ENCODE measurements at places on chromosomes 6 and 20. TPM values are rescaled to one million over a fixed set of nuclear protein-coding genes. Genes with fewer than 3 reads are reported as not detected.

DNA sequence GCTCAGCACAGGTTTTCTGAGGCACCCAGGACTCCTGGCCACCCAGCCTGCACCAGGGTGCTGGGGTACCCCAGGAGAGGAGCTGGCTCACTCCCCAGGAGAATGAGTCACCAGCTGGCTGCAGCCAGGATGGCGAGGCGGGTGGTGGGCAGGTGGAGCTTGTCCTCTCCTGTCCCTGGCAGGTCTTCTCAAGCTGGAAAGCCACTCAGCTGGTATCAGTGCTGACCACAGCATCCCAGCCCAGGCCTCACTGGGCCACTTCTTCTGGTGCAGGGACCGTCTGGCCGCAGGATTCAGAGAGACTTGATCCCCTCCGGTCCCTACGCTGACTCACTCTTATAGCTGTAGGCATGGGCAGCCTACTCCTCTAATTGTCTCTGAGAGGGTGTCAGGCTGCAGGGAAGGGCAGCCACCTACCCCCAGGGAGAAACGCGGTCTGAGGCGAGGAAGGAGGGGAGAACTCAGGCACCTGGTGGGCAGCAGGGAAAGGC lies 22.2 kb downstream of the TFEB start:
- DNase-seq, result no peak

- no peak for DNase-seq
Measured at GRCh38 chr20:46388201-46388836, 18.1 kb downstream of the ELMO2 start.

The MUCL3 gene
- not detected for total RNA-seq

The CLDN20 gene
- 0.30 TPM for total RNA-seq

GRCh38 chr6:122432816-122433215 lies 33.4 kb downstream of the HSF2 start:
- no peak for DNase-seq

The OR2H1 gene
- not detected for total RNA-seq

GRCh38 chr6:47256361-47256760 lies 53.3 kb downstream of the TNFRSF21 start:
- DNase-seq, result no peak

GRCh38 chr6:5270093-5270680 lies 8.9 kb downstream of the FARS2 start:
- no peak for DNase-seq

- no peak for DNase-seq
Measured at GRCh38 chr6:106169517-106169916, 83.4 kb downstream of the PRDM1 start.

GRCh38 chr6:141359953-141360352 lies 772.8 kb upstream of the GJE1 start:
- DNase-seq, result peak; percentile 11

The SLC35D3 gene
- total RNA-seq, result 0.10 TPM

The MAN1A1 gene
- 57.9 TPM for total RNA-seq

The LRRC73 gene
- 0.20 TPM for total RNA-seq

GRCh38 chr20:19252451-19253120 lies 40.1 kb downstream of the SLC24A3 start:
- DNase-seq, result no peak

The TRERF1 gene
- total RNA-seq, result 6.2 TPM

The ABHD16B gene
- total RNA-seq, result not detected

The SMLR1 gene
- not detected for total RNA-seq

DNA sequence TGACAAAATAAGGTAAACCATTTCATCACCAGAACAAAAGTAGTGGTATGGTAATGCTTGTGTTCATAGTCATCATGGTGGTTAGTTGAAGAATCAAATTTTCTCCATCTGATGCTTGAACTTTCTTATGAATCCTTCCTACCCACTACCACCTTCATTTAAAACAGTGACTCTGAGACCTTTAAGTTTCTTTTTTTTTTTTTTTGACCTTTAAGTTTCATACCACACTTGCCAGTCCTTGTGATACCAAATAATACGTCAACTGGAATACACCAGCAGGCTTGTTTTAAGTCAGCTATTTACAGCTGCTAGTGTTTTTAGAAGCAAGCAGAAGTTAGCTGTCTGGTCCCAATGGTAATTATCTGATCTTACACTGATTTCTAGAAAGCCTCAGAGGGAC lies 413.4 kb upstream of the SOX4 start:
- DNase-seq, result no peak

DNA sequence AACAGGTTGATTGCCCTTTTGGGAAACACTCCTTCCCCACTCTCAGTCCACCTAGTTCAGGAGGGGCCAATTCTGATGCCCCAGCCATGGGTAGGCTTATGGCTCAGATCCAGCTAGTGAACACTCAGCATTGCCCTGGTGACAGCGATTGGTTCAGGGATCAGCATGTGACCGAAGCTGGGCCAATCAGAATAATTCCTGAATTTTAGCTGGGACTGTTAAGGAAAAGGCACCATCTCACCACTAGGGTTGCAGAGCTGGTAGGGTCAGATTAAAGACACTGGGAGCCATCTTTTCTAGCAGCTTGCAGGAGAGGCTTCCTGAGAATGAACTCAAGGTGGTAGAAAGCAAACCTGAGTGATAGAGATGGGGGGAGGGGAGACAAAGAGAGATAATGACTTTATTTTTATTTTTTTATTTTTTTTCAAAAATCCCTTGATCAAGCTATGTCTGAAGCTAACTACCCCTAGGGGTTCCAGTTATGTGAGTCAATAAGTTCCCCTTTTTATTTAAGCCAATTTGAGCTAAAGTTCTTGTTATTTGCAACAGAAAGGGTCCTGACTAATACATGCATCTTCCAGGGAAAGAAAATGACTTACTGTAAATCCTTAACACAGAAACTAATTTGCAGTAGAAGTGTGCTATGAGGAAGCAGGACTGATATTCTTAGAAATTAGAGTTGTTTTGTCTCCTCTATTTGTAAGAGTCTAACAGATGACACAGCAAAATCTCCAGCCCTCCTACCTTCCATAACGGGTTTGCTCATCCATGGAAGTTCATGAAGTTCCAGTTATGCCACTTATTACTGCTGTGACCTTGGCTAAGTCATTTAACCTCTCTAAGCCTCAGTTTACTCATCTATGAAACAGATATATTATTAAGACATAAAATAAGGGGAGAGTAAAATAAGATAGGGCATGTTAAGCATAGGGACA lies 44.7 kb downstream of the EYA2 start:
- DNase-seq, result no peak

The POM121L2 gene
- not detected for total RNA-seq

GRCh38 chr20:31484001-31484400 lies 8.9 kb downstream of the REM1 start:
- no peak for DNase-seq

The TSBP1 gene
- not detected for total RNA-seq

GRCh38 chr6:71498638-71499037 lies 210.0 kb downstream of the OGFRL1 start:
- DNase-seq, result no peak

The SLC22A16 gene
- 2.0 TPM for total RNA-seq

The SLC17A2 gene
- not detected for total RNA-seq

DNA sequence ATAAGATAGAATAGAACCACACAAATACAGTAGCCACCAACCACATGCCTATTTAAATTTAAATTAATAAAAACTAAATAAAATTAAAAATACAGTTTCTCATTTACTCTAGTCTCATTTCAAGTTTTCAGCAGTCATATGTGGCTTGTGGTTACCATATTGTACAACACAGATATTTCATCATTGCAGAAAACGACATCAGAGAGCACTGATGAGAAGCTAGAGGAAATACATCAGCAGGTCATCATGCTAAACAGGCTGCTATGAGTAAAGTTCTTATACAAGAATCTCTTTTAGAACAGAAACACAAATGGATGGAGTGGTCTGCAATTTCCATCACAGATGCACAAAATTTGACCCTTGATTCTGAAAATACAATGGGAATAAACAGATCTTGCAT lies 36.6 kb downstream of the TBC1D32 start:
- DNase-seq, result no peak

- no peak for DNase-seq
Measured at GRCh38 chr6:150936021-150936555, 70.6 kb downstream of the MTHFD1L start.

DNA sequence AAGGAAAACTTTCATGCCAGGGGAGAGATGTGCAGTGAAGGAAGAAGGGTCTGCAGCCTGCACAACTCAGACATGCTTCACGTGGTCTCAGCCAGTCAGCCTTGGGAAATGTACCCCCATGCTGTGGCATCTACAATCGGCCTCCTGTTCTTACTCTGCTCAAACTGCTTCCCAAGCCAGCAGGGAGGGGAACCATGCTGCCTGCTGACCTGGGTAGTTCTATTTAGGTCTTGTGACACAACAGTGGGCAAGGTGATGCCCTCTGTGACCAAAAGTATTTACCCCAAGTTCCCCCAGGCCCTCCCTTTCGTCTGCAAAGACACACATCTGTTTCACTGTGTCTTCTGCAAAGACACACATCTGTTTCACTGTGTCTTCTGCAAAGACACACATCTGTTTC lies 106.9 kb downstream of the SLC23A2 start:
- DNase-seq, result no peak

DNA sequence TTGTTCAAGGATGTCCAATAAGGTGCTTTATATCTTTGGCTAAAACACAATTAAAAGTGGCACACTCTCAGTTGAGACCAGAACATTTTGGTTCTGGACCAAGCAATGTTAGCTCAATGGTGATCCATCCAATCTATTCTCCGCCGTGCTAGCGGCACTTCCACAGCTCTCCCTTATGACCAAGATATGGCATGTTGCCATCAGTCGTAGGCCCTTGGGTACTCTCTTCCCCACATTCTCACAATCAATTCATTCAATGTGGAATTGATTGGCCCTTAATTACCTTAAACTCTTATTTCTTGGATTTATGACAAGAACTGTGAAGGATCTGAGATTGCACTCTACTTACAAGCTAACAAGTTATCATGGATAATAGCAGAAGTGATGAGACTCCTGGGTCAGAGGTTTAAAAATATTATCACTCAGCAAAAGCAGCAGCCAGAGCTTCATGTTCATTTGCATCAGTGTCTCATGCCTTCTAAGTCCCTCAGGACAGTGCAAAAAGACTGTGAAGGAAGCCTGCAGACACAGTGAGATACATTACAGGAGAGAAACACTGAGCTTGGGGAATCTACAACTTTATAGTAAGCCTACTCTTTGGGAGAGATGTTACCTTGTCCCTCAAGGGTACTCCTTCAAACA lies 80.0 kb upstream of the ARG1 start:
- DNase-seq, result no peak

The XKR7 gene
- not detected for total RNA-seq

DNA sequence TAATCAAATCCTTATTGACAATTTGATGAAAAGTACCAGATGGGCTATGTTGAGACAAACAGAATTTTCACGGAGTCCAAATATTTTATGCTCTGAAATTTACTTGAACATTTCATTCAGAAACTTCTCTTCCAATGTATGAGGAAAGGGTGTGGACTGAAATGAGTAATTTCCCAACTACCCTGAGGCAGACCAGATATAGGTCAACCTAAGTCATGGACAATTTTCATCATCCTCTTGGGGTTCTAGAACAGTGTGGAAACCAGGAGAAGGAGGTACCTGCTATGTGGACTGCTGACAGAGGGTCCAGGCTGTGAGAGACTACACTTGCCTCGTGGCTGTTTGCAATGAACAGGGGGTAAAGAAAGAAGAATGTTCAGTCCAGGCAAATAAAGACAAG lies 323.0 kb downstream of the ESR1 start:
- DNase-seq, result no peak

The NINL gene
- total RNA-seq, result 15.7 TPM

The TSHZ2 gene
- total RNA-seq, result 10.1 TPM

The CGA gene
- 32.0 TPM for total RNA-seq

DNA sequence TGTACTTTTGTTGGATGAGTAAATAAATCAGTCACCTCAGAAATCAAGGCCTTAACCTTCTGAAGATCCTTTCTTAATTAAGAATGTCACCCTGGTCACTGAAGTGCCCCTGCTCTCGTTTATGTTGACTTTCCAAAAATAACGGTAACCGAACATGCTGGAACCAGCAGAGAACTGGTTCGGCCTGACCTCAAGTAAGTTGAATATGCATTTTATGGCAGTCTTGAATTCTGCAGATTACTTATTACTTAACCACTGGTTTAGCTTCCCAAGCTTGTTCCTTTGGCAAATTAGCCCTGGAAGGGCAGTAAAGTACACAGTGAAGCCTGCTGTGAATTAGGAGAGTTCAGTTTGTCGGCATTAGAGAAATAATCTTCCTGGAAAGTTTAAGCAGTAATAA lies 12.2 kb downstream of the MAPRE1 start:
- no peak for DNase-seq

DNA sequence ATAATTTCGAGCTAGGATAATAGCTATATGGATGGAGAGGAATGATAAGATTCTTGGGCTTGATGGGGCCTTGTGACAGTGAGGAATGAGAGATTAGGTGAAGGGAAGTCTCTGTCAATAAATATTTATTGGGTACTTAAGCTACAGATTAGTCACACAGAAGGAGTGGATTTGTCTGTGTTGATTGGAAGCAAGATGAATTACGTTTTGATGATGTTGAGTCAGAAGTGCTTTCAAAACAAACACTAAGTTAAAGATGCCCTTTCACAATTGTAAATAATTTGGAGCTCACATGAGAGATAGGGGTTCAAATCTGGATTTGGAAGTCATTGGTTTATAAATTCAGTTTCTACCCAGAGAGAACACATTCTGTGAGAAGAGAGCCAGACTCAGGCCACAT lies 834.2 kb downstream of the KIF16B start:
- no peak for DNase-seq

GRCh38 chr20:64095927-64096326 lies 11.4 kb downstream of the NPBWR2 start:
- no peak for DNase-seq

The SLC52A3 gene
- 1.5 TPM for total RNA-seq

DNA sequence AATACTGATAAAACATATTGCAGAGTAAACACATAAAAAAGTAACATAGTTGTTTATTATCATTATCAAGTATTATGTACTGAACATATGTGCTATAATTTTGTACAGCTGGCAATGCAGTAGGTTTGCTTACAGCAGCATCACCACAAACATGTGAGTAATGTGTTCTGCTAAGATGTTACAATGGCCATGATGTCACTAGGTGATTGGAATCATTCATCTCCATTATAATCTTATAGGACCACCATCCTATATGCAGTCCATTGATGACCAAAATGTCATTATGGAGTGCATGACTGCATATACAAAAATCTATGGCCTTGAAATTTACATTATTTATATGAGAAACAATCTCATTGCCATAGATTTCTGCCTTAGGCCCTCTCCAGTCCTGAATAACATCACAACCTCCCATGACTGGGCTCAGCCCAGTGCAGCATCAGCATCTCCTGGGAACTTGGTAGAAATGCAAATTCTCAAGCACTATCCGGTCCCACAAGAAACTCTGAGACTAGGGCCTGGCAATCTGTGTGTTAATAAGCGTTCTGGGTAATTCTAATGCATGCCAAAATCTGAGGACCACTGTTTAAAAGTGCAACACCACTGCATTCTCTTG lies 352.0 kb upstream of the MARCKS start:
- no peak for DNase-seq

DNA sequence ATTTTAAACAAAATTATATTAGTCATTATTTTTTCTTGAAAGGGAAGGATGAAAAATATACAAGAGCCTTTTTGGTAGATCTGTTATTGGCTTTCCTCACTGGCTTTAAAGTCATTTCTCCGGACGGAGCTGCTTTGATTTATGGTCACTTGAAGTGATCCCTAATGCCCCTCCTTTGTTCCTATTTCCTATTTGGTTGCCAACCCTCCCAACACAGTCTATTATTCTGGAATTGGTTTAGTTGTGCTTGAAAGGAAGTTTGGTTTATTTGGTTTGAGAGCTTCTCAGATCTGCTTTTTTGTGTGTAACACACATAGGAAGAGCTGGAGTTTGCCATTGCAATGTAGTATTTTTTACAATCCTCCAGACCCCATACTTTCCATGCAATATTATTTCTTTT lies 347.9 kb downstream of the RFPL4B start:
- no peak for DNase-seq

The TCF21 gene
- not detected for total RNA-seq

Data from skin of body (tissue), 3 donors.